ENCODE measurements at places on chromosomes 6 and 20. TPM values are rescaled to one million over a fixed set of nuclear protein-coding genes. Genes with fewer than 3 reads are reported as not detected.

RPP40 gene
- total RNA-seq = 6.0 TPM

DNA sequence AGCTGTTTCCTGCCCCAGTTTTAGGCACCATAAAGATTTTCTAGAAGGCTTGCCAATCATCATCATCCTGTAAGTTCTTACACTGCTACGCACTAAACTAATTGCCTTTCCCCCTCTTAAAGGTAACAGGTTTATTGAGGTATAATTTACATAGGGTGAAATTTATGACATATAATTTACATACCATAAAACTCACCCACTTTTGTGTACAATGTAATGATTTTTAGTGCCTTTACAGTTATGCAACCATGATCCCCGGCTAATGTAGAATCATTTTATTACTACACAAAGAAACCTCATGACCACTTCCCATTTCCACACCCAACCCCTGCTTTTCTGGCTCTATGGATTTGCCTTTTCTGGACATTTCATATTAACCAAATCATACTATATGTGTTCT, 21.1 kb downstream of the GCNT2 start:
- no peak for DNase-seq

DNA sequence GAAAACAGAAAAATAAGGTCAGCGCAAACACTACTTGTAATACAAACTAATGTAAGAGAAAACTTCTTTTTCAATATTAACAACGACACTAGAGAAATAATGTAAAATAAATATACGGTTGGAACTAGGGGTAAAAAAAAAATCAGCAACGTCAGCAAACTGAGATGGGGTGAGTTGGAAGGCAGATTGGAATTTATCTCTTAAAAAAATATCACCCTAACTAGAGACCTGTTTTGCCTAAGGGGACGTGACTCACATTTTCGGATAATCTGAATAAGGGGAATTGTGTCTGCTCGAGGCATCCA, 705 bp upstream of the UTRN start:
- no peak for DNase-seq

HAO1 gene
- not detected for total RNA-seq

GRCh38 chr6:111689946-111690345, 84.3 kb upstream of the TRAF3IP2 start:
- no peak for DNase-seq

Data from chondrocyte (in vitro differentiated cells).